ENCODE measurements at places on chromosomes 2 and 18.

GRCh38 chr2:182368446-182368845, 58.4 kb downstream of the PDE1A start:
- no peak for DNase-seq

- DNase-seq = no peak
These were observed 181.1 kb downstream of the INO80D start for GRCh38 chr2:205904873-205905272.

- no peak for DNase-seq
These were observed 20.7 kb downstream of the RAMP1 start for GRCh38 chr2:237879991-237880560.

DNA sequence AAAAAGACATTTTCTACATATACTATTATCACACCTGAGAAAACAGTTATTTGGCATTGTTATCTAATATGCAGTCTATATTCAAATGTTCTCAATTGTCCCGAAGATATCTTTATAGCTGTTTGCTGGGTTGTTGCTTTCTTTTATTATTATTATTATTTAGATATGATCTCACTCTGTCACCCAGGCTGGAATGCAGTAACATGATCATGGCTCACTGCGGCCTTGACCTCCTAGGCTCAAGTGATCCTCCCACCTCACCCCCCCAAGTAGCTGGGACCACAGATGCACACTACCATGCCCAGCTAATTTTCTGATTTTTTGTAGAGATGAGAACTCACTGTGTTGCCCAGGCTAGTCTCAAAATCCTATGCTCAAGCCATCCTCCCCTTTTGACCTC, 19.9 kb downstream of the GPATCH11 start:
- no peak for DNase-seq

GRCh38 chr2:64945973-64946768, 43.0 kb upstream of the SLC1A4 start:
- peak; percentile 41 for DNase-seq

- no peak for DNase-seq
These were observed 581 bp downstream of the CAPN14 start for GRCh38 chr2:31216734-31217133.

DNA sequence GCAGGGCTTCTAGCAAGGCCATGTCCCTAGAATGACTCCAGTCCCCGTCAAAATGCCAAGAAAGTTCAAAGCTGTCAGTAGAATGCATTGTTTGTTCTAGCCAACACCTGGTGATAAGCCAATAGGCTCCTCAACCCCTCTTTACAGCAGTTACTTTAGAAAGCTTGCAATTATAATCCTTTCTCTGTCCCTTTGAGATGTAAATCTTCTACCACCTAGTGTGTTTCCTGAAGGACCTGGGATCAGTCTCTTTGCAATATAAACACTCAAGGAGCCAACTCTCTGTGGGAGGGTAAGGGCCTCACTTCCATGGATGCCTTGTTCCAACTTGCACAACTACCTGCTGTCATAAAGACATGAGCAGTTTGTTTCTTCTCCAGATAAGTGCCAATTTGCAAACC, 301.8 kb downstream of the NBAS start:
- no peak for DNase-seq

- DNase-seq = no peak
These were observed 249.3 kb downstream of the LRATD1 start for GRCh38 chr2:14881651-14882327.

GRCh38 chr2:56688661-56689060, 504.9 kb downstream of the CCDC85A start:
- no peak for DNase-seq

DNA sequence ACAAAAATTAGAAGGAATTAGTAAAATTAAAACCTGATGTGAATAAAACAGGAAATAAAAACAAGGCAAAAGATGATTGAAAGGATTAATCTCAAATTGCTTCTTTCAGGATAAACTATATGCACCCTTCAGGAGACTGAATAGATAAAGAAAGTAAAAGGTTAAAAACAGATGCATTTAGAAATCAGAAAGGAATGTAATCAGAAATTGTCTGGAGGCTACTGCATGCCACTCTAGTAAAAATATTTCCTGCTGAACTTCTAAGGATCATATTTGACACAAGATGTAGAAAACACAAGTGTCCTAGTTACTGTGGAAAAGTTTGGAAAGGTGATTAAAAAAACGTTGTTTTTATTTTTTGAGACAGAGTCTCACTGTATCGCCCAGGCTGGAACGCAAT, 16.2 kb downstream of the CHCHD5 start:
- DNase-seq = no peak

- peak; percentile 20 for DNase-seq
These were observed 136.1 kb downstream of the SMAD7 start for GRCh38 chr18:48814490-48815178.

- DNase-seq = no peak
These were observed 935.3 kb upstream of the KLHL29 start for GRCh38 chr2:22449696-22450095.

GRCh38 chr18:32251466-32251865, 61.6 kb downstream of the MEP1B start:
- no peak for DNase-seq

DNA sequence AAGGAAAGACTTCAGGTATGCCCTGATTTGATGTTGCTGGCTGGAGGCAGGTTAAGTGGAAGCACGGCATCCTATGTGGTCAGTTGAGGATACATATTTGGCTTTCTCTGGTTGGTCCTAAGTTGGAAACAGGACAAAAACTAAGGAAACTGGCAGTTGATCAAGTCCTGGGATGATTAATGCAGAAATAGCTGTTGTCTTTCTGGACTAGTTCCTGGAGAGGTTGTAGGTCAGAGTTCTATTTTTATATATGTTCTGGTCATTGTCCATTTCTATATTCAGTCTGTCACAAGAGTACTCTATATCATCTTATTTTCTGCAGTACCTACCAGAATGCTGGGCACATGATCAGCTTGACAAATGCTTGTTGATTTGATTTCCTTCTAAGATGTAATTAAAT, 4.0 kb upstream of the SLC35F5 start:
- DNase-seq = no peak

- no peak for DNase-seq
These were observed 571.7 kb upstream of the ACVR2A start for GRCh38 chr2:147273106-147273505.

DNA sequence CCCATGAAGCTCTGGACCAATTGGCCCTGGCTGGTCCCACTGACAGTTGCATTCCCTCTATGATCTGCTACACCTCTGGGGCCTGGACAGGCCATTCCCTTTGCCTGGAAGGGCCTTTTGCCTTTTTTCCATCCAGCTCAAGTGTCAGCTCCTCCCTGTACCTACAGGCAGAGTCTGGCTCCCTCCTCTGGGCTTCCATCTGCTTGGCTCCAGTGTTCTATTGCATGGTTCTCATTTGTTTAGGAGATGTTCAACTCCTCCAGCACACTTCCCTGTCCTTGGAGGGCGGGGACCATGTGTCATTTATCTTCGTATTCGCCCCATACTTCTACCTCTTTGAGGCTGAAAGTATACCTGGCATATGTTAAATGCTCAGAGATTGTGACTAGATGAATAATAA, 61.1 kb downstream of the PRKCE start:
- DNase-seq = no peak

- DNase-seq = no peak
These were observed 197.5 kb downstream of the CDH20 start for GRCh38 chr18:61530681-61531080.

GRCh38 chr2:9189901-9190300, 16.7 kb upstream of the ASAP2 start:
- DNase-seq = no peak

DNA sequence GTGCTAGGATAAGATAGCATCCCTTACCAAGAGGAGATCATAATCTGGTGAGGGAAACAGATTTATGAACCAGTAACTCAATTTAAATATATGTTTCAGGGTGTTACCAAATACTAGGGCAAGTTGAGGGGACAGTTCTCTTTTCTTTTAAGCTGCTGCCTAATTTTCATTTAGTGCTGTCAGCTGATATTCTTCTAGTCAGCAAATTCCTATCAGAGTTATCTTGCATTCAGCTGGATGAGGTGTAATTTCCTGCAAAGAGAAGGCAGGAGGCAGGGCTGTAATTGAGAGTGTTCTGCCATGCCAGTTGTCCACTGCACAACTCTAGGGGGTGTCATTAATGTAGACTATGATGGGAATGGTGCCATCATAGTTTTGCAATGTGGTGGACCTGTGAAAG, 141.3 kb upstream of the LHCGR start:
- no peak for DNase-seq

DNA sequence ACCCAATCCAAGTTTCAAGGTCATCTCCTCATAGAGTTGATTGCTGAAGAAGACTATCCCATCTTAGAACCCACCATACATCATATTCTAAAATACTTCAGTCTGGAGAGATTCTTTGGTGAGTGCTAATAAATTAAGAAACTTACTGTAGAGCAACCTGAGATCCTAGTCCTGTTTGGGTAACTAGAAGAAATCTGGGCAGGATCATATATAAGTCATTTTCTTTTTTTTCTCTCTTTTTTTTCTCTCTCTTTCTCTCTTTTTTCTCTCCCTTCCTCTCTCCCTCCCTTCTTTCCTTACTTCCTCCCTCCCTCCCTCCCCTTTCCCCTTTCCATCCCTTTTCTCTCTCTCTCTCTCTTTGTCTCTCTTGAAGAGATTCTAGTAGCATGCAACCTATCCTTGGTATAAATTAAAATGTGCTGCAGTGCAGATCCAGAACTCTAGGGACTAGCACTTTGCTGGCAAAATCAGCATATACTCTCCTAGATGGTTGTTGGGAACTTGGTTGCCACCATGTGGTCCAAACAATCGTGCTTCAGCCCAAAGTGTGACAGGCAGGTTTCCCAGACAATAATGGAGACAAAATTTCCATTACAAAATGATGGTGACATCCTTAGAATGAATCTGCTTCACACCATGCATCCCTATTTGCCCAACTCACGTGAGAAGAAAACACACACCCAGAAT, 399.4 kb upstream of the CELF4 start:
- no peak for DNase-seq

DNA sequence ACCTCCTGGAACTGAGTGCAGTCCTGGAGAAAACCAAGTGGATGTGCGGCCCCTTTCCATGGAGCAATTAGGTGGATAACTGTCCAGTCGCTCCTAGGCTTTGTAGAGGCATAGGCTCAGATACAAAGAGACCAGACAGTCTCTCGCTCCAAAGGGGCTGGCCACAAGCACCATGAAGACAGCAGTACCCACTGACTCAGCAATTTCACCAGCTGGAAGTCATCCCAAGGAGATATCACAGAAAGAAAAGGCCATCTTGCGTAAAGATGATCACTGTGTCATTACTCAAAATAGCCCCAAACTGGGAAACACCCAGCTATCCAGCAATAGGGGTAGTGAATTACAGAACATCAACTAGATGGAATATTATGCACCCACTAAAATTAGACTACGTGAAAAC, 161.2 kb downstream of the MSH2 start:
- no peak for DNase-seq

GRCh38 chr18:58960508-58960907, 95.8 kb downstream of the ZNF532 start:
- DNase-seq = no peak

GRCh38 chr2:37871456-37872191, 53.5 kb upstream of the RMDN2 start:
- DNase-seq = no peak

- DNase-seq = no peak
These were observed 1.2 kb upstream of the MRO start for GRCh38 chr18:50820901-50821520.

- no peak for DNase-seq
These were observed 73.9 kb upstream of the SIX2 start for GRCh38 chr2:45083175-45083574.

- DNase-seq = no peak
These were observed 198.6 kb upstream of the EPAS1 start for GRCh38 chr2:46098621-46099062.

DNA sequence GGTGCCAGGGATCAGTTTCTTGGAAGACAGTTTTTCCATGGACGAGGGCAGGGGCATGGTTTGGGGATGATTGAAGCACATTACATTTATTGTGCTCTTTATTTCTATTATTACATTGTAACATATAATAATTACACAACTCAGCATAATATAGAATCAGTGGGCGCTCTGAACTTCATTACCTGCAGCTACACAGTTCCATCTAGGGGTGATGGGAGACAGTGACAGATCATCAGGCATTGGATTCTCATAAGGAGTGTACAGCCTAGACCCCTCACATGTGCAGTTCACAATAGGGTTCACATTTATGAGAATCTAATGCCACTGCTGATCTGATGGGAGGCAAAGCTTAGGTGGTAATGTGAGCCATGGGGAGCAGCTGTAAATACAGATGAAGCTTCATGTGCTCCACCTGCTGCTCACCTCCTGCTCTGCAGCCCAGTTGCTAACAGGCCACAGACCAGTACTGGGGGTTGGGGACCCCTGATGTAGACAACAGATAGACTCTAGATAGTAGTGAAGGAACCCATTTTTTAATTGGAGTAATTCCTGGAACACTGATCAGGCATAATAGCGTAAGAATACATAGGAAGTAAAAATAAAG, 41.5 kb upstream of the MC4R start:
- no peak for DNase-seq

- DNase-seq = no peak
These were observed 60.2 kb downstream of the PRPF40A start for GRCh38 chr2:152657043-152657442.
